ENCODE measurements at places on chromosomes 1 and 21.

- DNase-seq = no peak
Measured at GRCh38 chr21:44298301-44298700, 1.6 kb upstream of the PFKL start.

GRCh38 chr1:52795464-52795863 is 47.1 kb upstream of the ZYG11A start:
- no peak for DNase-seq

GRCh38 chr1:4003846-4004505 is 103.9 kb upstream of the C1orf174 start:
- no peak for DNase-seq

DNA sequence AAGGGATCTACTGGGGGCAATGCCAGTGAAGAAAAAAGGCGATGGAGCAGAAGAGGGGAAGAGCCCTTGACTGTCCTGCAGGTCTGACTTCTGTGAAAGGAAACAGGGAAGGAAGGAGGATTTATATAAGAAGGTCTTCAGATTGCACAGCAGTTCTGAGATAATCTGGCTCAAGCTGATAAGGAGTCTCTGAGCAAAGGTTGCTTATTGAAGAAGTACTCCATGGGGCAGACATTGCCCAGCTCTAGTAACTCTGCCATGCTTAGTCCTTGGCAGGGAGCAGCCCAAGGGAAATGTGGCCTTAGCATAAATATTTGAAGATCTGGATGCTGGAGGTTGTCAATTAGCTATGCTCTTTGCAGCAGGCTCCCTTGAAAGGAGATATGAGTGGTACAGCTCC is 15.9 kb upstream of the TTF2 start:
- DNase-seq = no peak

DNA sequence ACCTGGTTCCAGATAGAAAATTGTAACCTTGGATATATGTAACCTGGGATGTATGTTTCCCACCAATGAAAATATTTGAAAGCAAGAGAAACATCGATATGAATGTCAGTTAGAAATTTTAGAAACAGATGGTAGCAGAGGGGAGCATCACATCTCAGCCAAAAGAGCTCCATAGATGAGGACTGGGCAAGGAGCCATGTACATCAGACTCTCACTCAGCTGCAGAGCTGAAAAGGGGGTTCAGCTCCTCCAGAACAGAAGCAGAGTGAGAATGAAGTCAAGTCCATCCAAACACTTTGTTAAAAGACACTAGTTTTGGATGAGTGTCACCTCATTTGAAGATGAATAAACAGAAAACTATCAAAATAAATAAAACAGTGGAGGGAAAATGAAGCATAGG is 202.4 kb downstream of the HMCN1 start:
- no peak for DNase-seq

DNA sequence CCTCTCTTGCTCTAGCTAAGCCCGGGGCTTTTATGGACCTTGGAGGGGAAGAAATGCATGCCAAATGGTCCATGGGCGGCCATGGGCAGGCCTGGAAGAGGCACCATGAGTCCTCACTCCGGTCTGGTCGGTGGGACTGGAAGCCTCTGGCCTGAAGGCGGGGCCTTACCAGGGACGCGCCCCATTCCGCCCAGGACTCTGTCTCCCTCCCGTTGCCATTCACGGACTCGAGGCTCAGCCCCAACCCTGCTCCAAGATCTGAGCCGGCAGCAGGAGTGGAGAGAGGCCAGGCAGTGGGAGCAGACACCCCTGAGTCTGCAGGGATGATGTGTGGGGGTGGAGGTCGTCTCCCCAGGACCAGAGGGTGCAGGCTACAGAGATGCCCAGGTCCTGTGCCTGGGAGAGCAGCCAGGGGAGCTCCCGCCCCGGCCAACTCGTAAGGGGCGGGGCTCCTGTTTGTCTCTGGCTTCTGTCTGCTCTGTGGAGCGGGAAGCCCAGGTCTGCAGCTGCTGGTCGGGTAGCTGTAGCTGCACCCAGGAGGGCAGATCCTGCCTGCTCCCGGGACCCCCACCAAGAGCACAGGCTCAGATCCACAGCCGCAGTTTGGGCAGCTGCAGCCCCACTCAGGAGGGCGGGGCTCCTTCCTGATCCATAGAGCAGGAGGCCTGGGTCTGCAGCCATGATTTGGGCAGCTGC is 8.3 kb upstream of the KANK4 start:
- DNase-seq = no peak

- no peak for DNase-seq
Measured at GRCh38 chr1:22386774-22387173, 64.9 kb upstream of the ZBTB40 start.

DNA sequence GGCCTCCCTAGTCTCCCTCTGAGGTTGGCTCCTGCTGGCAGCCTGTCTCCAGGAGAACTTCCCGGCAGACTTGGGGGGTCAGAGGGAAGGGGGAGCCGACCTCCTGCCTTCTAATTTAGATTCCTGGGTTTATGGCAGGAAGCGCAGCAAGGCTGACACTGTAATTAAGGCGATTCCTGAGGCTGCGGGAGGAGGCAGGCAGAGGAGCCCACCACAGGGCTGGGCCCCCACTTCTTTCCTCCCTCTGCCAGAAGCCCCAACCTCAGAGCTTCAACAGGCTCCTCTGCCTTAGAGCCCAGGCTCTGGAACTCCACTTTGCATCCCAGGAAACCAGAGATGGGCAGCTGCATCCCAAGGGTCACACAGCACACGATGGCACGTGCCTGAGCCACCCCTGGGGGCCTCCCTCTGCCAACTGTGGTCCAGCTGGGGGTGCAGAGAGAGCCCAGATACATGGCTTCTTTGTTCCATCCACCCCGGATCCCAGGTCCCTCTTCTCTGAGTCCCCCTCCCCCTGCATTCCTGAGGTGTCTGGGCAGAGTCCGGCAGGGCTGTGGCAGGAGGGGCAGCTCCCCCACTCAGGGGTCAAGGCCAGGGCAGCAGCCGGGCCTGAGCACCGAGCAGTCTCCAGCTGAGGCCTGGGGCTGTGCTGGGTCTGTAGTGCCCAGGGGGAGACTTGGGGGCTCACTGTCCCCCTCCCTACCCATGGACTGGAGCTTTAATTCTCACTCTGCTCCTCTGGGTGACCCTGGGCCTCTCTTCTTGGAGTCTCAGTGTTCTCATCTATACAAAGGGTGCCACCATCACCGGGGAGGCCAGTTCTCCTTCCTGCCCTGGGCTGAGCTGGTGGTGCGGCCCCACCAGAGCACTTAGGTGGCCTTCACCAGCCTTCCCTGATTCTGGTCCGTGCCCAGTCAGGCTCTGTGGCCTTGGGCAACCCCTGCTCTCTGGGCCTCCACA is 39.4 kb upstream of the FAM131C start:
- no peak for DNase-seq

GRCh38 chr21:45263534-45263933 is 24.2 kb downstream of the POFUT2 start:
- no peak for DNase-seq

- DNase-seq = peak; percentile 26
Measured at GRCh38 chr1:197614916-197615692, 160.2 kb downstream of the DENND1B start.

GRCh38 chr1:228465141-228465540 is 22.0 kb upstream of the RNF187 start:
- DNase-seq = no peak

DNA sequence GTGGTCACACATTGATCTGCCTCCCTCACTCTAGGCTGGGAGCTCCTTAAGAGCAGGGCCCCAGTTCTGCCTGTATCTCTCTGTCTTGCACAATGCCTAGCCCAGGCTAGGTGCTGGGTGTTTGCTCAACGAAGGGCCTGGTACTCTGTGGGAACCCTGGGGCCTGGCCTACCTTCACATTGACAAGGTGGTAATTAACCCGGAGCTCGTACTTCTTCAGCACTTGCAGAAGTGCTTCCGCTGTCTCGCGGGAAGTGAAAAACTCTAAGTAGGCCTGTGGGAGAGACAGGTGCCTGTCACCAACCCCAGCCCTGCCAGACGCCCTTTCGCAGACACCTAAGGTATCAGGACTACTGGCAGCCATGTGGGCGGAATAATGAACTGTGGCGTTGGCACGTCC is 13.7 kb downstream of the MTHFR start:
- DNase-seq = no peak

DNA sequence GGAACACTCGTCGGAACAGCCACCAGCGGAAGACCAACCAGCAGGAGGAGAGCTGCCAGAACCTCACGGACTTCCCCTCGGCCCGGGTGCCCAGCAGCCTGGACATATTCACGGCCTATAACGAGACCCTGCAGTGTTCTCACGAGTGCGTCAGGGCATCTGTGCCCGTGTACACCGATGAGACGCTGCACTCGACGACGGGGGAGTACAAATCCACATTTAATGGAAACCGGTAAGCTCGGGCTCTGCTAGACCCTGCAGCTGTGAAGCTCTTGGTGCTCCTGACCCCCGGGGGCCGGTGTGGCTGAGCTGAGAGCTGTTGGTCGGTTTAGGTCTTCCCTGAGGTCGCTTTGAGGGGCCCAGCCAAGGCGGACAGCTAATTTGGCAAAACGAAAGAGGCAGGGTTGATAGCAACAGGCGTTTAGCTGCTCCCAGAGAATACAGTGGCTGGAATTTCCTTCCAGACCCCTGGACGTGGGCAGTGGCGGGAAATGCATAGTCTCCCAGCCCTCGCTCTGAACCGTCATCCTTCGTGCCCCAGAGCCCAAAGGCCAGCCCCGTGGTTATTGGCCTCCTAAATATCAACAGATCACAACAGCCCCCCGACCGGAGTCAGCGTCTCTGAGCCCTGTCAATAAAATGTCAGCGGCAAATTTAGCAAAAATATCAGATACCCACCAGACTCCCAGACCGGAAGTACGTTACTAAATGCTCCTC is 118.0 kb downstream of the AJAP1 start:
- DNase-seq = no peak

GRCh38 chr1:12290828-12291227 is 61.0 kb downstream of the VPS13D start:
- DNase-seq = no peak

- no peak for DNase-seq
Measured at GRCh38 chr1:51282605-51283004, 46.5 kb downstream of the RNF11 start.

- DNase-seq = no peak
Measured at GRCh38 chr1:21721295-21721985, 52.3 kb upstream of the RAP1GAP start.

DNA sequence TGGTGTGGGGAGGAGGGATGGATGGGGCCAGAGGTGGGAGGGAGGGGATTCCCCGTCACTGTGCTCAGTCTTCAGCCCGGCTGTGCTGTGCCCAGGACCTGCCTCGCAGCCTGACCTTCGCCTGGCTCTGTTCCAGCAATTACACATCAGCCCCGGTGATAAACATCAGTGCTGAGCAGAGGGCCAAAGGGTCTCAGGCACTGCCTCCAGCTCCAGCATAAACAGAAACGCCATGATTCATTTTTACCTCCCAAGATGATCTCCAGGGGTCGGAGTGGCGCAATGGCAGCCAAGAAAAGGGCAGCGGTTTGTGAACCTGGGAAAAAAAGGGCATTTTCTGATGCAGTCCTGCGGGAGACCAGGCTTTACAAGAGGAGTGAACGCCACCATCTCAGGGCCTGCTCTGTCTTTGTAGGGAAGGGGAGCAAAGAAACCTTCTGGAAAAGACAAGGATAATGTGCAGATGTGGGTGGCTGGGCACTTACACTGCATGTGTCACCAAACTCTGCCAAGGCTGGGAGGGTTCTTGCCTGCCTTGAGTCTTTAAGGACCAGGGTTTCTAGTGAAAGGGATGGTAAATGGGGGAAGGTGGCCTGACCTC is 28.1 kb downstream of the SHISA4 start:
- DNase-seq = no peak

- no peak for DNase-seq
Measured at GRCh38 chr1:115412286-115412685, 74.2 kb upstream of the NGF start.

GRCh38 chr21:29403922-29404538 is 105.3 kb downstream of the BACH1 start:
- no peak for DNase-seq

- no peak for DNase-seq
Measured at GRCh38 chr1:29912425-29912824, 676.1 kb downstream of the PTPRU start.

DNA sequence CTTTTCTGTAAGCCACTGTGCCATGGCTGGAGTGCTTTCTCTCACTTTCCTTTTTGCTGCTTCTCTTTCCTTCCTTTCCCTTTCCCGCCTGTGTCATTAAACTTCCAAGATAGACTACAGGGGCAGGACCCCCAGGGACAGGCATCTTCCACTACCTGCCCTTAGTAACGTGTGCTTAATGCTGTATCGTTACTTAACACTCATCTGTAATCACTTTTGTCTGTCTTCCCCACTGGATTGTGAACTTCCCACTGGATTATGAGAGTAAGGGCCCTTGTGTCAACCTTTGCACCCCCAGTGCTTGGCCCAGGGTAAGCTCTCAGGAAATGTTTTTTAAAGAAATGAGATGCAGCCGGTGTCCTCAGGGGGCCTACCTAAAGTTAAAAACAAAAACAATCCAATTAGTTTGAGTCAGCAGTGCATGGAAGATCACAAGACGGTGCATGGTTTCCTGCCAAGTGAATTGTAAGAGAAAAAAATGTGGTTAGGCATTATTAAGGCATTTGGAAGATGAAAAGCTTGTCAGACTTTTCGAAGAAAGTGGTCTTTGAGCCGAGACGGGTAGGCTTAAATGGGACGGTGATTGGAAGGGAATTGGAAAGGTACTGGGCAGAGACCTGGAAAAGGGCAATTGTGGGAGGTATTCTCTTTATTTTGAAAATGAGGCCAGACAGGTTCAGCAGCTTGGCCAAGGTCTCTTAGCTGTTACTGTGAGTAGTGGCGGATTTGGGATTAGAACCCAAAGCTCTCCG is 958 bp downstream of the LYPLAL1 start:
- no peak for DNase-seq

DNA sequence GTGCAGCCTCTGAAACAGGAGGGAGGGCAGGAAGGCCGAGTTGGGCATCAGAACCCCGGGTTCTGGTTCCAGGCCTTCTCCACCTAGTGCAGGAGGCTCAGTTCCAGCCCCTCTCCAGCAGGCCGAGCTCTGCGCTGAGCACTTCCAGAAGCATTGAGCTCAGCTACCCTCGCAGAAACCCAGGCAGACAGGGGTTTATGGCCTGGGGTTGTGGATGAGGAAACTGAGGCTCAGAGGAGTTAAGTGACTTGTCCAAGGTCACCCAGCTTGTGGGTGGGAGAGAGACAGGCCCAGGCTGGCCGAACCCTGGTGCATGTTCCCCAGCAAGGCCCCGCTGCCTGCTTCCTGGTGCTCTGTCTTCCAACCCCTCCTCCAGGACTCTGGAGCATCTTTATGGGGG is 348.9 kb downstream of the PTPRU start:
- no peak for DNase-seq

DNA sequence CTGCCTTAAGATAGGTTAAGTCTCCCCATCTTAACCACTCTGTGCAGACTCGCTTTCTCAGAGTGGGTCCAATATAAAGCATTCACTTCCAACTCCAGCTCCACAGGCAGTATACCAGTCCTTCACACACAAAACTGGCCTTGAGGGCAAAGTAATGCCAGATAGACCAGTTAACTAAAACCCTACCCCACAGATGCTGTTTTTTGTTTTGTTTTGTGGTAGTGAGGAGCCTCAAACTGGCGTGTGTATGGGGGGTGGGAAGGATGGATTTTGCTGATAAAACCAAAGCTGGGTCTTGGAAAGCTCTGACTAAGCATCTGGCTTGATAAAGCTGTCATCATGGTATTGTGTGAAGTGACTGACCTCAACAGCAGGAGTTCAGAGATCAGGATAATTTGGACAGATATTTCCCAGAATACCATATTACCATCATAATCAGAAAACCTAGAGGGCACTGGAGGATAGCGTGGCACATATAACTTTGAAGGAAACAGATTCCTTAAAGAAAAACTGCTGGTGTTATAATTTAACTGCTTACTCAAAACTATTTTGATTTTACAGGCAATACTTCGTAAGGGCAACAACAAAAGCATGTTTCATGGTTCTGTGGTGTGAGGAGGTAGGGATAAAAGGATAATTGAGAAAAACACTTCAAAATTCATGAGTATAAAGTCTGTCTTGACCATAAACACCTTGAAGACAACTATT is 29.6 kb upstream of the CPLANE2 start:
- no peak for DNase-seq
